ENCODE measurements at places on chromosomes 11 and 22.

- DNase-seq: no peak
Observed at GRCh38 chr11:16440136-16440535, 83.8 kb upstream of the SOX6 start.

DNA sequence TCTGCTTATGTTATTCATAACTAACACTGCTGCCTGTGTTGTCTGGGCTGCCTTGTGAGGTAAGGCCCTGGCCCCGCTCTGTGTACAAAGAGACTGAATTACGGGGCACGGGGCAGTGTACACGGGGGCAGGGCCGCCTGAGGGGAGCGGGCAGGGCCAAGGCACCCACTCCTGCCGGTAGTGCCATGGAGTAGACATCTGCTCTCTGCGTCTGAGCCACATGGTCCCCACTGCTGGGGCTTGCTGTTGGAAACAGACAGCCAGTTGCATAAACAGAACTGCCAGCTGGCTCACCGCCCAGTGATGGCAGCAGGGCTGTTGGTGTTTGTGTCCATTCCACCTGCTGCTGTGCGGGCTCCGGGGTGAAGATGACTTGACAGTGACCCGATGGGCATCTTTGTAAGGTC lies 19.8 kb downstream of the FAM118A start:
- no peak for DNase-seq

DNA sequence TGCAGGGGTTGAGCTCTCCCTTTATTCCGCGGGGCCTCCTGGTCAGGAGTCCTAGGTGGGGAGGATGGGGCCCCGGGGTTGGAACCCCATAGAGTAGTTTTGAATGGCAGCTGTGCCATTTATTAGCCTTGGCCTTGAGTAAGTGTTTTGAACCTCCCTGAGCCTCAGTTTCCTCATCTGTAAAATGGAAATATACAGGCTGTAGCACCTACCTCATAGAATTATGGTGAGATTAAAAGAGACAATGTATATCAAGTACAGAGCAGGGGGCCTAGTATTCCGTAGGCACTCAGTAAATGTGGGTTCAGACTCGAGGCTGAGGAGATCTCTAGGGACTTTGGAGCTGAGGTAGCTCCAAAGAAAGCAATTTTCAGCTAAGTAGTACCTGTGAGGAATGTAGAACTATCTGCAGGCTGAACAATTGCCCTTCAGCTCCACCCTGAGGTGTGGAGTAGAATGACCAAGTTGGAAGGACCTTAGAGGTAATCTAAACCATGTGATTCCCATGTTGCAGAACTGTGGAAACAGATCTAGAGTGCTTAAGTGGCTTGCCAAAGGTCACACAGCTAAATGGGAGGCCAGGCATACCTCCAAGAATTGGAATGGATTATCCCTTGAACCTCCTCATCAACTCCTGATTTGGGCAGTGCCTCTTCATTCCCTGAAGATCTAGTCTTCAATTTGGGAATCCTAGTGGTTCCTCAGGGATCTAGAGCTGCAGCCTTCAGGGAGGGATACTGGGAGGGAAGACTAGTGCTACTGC lies 682 bp downstream of the PGAP2 start:
- DNase-seq: peak; percentile 53

- peak; percentile 99 for DNase-seq
Observed at GRCh38 chr11:129143335-129143734, 48.8 kb downstream of the ARHGAP32 start.

DNA sequence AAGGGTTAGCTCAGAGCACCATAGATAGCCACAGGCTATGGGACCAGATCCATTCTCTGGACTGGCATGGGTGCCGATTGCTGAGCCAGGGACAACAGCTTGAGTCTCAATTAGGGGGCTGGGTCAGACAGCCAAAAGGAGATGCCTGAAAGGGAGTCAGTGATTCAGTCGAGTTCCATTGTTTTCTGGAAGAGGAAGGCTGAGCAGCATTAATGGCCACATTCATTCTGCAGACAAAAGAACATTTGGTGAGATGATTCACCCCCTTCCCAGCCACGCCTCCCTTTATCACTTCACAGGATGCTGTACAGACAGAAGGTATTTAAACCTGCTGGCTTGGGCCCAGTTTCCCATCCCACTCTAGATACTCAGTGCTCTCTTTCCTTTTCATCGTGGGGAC lies 131.9 kb downstream of the ADAMTS15 start:
- DNase-seq: no peak

- DNase-seq: no peak
Observed at GRCh38 chr11:19242179-19242932, 1.6 kb upstream of the E2F8 start.

DNA sequence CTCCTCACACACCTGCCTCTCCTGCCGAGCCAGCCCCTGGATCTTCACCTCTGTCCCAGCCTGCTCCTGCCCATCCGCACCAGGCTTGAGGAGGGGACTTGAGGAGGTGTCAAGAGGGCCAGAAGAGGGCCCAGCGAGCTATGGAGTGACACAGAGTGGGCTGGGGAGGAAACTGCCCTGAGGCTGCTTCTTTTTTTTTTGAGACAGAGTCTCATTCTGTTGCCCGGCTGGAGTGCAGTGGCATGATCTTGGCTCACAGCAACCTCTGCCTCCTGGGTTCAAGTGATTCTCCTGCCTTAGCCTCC lies 21.9 kb upstream of the CDON start:
- no peak for DNase-seq

- DNase-seq: peak; percentile 67
Observed at GRCh38 chr11:12449961-12450715, 72.8 kb downstream of the PARVA start.

DNA sequence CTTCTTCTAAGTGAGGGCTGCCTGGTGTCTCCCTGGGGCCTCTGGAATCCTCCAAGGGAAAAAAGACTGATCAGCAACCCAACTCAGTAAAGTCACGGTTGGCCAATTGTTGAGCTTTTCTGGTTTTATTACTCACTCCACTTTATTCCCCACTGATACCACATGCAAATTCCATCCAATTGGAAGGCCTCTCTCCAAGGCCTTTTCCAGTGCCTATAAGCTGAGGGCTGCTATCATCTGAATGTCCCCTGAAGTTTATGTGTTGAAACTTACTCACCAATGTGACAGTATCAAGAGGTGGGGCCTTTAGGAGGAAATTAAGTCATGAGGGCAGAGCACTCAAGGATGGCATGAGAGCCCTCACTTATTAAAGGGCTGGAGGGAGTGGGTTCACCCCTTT lies 463.3 kb downstream of the BUD13 start:
- DNase-seq: no peak

GRCh38 chr11:34348919-34349318 lies 8.9 kb downstream of the ABTB2 start:
- no peak for DNase-seq

DNA sequence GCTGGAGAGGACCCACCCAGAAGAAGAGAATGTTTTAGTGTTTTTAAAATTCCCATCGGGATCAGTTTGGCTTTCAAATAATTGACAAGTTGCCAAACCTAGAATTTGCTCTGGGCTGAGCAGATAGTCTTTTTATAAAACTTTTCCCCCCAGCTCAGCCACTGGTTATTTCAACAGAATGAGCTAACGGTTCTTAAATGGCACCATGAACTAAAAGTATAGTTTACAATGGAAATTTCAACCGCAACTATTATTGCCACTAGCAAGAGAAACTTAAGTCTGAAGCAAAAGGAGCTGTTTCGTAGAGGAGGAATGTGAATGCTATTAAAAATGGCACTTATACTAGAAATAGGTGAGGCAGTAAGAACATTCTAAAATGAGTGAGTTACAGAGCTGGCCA lies 3.4 kb downstream of the DKK3 start:
- no peak for DNase-seq

GRCh38 chr11:75154646-75155569 lies 4.0 kb downstream of the SLCO2B1 start:
- no peak for DNase-seq

- DNase-seq: no peak
Observed at GRCh38 chr22:30332994-30333706, 6.4 kb upstream of the TBC1D10A start.

DNA sequence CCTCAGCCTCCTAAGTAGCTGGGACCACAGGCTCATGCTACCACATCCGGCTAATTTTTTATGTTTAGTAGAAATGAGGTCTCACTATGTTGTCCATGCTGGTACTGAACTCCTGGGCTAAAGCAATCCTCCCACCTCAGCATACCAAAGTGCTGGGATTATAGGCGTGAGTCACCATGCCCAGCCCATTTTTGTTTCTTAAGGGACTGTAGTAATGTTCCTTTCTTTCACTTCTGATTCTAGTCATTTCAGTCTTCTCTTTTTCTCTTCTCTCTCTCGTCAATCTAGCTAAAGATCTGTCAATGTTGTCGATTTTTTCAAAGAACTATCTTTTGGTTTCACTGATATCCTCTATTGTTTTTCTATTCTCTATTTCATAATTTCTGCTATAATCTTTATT lies 111.0 kb upstream of the APOA1 start:
- DNase-seq: no peak

DNA sequence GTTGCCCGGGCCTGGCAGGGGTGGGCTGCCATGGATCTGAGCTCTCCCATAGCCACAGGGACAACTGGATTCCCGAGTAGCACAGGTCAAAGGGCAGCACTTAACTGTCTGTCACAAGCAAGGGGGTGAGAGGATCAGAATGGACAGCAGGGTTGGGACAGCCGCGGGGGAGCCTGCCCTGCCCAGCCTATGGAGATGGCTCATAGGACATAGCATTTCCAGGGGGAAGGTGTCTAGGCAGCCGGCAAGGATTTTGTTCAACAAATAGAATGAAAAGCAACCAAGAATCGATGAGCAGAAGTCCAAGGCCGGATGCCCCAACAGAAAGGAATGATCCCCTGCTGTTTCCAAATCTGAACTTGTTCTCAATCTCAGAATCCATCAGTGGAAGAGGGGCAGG lies 92.9 kb downstream of the RPS6KA4 start:
- no peak for DNase-seq

- no peak for DNase-seq
Observed at GRCh38 chr11:9569588-9570164, 3.8 kb upstream of the WEE1 start.

DNA sequence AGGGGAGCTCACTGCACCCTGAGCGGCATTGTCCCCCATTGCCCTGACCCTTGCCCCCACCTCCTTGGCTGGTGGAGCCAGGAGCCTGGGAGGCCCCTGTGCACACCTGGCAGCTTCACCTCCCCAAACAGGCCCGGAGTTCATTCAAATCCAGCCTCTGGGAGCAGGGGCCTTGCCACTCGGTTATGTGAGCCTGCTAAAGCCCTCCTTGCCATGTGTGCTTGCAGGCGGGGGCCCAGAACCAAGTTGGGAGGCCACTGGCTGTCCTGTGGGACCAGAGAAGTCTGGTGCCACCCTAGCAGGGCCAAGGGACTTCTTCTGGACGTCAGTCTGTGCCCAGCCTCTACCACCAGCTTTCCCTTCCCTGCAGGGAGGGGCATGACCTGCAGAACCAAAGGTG lies 48.9 kb downstream of the NFAM1 start:
- no peak for DNase-seq

DNA sequence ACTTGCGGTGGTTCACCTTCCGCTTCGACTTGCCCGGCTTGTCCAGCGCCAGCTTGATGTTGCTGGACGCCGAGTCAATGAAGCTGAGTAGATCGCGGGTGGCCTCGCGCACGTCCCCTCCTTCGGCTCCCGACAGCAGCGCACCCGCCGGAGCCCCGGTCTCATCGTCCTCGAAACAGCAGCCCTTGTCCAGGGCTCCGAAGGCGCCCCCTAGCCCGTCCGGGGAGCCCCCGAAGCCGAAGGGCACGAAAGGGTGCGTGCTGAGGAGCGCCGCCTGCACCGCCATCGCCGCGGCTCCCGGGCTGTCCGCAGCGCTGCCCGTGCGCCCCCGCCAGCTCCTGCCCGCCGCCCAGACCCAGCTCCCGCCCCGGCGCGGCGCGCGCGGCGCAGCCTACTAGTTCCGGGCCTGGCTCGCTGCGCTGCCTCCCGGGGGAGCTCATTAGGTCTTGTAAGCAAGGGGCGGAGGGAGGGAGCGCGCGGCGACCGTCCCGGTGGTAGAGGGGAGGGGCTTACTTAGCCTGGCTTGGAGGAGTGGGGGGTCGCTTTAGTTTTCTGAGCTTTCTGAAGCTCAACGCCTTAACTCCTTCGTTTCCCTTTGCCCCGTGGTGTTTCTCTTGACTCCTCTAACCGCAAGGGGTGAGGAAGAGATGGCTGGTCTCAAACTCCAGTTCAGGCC lies at the start of gene FAM181B:
FAM181B (minus strand) TSS at position 421 of the 676 bp plus-strand sequence; CDS start at position 286, 135 bp downstream.
- no peak for DNase-seq

GRCh38 chr11:119629834-119630624 lies 99.0 kb downstream of the NECTIN1 start:
- DNase-seq: no peak

DNA sequence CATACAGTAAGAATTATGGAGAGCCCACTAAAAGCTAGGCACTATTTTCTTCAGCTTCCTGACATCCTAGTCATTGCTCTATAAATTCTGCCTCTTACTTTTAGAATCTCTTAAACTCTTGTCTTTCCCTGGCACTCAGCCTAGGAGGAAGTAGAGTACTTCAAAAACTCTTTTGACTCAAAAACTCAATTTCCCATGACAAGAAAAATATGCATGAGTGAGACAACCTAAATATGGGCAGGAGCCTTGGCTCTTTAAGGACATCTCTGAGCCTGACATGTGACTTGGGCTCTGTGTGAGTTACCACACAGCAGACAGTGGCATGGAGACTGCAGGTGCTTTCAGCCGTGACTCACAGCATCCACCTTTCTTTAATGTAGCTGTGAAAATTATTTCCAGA lies 97.5 kb upstream of the CCDC179 start:
- no peak for DNase-seq

DNA sequence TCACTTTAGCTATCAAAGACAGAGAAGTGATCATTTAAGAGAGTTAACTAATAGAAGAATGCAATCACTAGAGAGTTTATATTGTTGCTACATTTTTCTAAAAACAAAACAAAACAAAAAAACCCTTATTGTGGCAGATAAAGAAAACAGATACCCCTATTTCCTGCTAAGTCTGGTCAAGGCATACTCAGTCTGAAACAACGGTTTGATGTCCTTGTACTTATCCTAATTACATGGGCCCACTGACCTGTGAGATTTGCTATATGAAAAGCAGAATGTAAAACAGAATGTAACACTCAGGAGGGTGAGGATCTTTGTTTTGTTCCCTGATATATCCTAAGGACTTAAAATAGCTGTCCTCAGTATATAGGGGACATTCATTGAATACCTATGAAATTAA lies 24.6 kb downstream of the MAML2 start:
- DNase-seq: no peak

DNA sequence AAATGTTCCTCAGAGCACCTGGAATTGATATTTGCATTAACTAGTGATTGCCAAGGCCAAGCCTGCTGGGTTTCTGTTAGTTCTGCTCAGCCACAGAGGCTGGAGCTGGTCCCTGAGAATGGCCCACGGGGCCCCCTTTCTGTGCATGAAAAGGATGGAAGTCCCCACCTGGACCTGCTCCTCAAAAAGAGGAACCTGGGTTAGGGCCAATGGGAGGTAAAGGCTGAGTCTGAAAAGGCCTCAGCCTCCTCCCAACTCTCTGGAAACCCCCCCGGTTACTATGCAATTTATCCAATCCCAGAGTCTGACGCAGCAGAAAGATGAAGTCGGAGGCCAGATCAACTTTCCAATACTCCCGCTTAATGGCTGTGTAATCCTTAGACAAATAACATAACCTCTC lies 6.8 kb upstream of the CREB3L1 start:
- DNase-seq: no peak

- DNase-seq: no peak
Observed at GRCh38 chr22:27419473-27419872, 382.1 kb downstream of the MN1 start.

- DNase-seq: no peak
Observed at GRCh38 chr11:468036-468435, 18.0 kb downstream of the PTDSS2 start.
